ENCODE measurements at places on chromosomes 5 and 9. TPM values are rescaled to one million over a fixed set of nuclear protein-coding genes. Genes with fewer than 3 reads are reported as not detected.

PTPDC1 gene
- polyA plus RNA-seq = 9.7 TPM

DOCK8 gene
- 12.2 TPM for polyA plus RNA-seq

SAXO1 gene
- polyA plus RNA-seq = 0.17 TPM

DDX41 gene
- 90.3 TPM for polyA plus RNA-seq

AJM1 gene
- polyA plus RNA-seq = 0.83 TPM

SPEF2 gene
- 35.7 TPM for polyA plus RNA-seq

OR1J4 gene
- not detected for polyA plus RNA-seq

EIF4E1B gene
- polyA plus RNA-seq = 0.08 TPM

AGXT2 gene
- polyA plus RNA-seq = 51.2 TPM

SH3RF2 gene
- 4.7 TPM for polyA plus RNA-seq

CBY3 gene
- polyA plus RNA-seq = 0.47 TPM

- no peak for DNase-seq
Measured at GRCh38 chr5:13552361-13552760, 392.1 kb downstream of the DNAH5 start.

DNA sequence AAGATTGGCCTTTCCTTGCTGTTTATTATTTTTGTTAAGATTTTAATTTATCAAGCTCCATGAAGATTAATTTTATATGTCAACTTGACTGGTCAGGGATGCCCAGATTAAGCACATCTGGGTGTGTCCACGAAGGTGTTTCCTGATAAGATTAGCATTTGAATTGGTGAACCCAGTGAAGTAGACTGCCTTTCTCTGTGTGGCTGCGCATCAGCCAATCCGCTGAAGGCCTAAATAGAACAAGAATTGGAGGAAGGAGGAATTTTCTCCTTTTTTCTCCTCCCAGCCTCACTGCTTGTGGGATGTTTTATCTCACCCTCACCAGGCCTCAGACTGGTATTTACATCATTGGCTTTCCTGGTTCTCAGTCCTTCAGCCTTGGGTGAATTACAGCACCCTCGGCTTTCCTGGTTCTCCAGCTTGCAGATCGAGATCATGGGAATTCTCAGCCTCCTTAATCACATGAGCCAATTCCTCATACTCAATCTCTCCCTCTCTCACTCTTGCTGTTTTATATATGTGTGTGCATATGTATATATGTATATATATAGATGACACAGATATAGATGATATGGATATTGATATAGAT, 135.4 kb upstream of the SPEF2 start:
- no peak for DNase-seq

GRCh38 chr9:77021291-77021894, 1.9 kb downstream of the FOXB2 start:
- no peak for DNase-seq

- DNase-seq = no peak
Measured at GRCh38 chr5:103589357-103589756, 26.8 kb upstream of the NUDT12 start.

GRCh38 chr9:114416906-114417305, 29.1 kb upstream of the AKNA start:
- no peak for DNase-seq

DNA sequence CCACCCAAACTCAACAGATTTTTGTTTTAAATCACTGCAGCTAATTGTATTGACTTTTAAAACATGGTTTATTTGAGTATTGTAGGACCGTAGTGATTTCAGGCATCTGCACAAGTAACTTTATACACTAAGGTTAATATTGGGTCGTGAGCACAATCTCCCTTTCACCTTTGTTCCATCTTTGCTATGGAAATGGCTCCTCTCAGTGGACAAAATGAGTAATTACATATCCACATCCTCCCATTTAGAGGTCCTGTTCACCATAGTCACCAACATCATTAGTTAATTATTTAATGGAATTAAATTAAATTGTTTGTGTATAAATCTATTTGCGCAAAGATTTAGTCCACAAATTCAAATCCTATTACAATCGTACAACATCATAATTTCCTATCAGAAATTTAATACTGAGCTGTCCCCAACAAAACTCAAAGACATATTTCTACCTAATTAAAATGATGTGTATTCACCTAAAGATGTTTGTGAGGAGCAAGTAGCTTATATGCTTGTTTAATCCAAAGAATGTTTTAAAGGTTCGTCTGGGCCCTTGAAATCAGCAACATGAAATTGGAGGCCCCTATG, 173.0 kb upstream of the DAPK1 start:
- peak; percentile 65 for DNase-seq

DNA sequence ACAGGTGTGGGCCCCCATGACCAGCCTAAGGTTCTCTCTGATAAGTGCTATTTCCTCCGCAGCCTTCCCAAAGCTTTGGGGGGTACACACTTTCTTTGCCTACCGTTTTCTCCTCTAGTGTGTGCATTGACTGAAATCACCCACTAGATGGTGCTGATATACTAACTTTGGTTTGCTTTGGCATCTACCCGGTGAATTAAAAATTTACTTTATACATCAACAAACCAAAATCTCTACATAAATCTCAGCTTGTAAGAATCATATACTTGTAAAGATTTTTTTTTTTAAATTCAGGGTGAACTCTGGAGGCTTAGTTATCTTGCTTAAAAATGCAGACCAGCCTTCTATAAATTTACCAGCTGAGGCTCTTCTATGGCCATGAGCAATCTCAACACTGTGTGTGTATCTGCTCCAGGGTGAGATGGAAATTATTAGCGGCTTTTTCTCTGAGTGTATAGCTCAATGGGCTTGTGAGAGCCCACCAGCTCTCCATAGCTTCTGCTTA, 475.7 kb upstream of the TNC start:
- DNase-seq = no peak

DNA sequence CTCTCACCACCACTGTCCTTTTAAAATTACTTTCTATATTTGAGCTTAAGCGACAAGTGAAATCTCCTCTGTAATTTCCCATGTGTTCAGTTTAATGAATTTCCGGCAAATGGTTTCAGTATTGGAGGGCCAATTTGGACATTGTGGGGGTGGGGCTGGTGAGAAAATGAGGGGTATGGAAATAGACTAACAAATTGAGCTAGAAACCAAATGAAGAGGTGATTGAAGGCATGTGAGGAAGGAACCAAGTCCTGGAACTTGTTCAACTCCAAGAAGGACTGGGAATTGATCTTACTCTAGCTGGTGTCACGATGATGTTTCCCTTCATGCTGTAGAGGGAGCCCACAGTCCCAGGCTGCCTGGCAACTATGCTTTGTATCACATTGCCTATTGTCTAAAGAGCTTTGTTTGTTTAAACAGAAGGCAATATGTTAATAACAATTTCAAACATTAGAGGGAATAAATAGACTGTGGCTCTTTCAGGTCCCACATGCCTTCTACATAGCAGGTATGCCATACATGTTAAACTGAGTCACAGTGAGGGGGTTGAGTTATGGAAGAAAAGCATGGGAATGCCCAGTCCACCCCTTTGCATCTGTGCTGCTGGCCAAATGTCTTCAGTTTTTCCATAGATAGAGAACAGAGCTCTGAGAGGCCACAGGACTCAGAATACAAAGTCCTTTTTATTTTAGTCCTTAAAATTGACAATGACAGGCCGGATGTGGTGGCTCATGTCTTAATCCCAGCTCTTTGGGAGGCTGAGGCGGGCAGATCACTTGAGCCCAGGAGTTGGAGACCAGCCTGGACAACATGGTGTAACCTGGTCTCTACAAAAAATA, 25.0 kb upstream of the MATR3 start:
- DNase-seq = no peak

GRCh38 chr5:145568581-145568980, 266.6 kb downstream of the PRELID2 start:
- DNase-seq = no peak

- DNase-seq = no peak
Measured at GRCh38 chr5:53323511-53323910, 156.9 kb upstream of the FST start.

- DNase-seq = no peak
Measured at GRCh38 chr9:87620731-87621322, 105.1 kb upstream of the CTSL start.

DNA sequence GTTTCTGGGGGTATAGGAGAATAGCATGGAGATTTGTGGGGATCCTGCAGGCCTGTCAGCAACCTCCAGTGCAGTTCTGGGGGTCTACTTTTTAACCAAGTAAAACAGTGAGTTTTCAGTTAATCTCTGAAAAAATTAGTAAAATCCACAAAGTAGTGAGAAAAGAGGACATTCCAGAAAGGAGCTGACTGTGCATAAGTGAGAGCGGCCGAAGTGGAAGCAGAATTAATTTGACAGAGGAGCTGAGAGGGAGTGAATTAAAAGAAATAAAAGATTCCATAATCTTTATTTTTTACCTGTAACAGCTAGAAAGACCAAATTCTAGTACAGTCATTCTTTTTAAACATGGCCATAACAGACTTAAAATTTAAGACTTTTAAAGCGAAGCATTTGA, 149.2 kb downstream of the SGCD start:
- DNase-seq = no peak

- DNase-seq = no peak
Measured at GRCh38 chr9:91803151-91803940, 146.7 kb downstream of the ROR2 start.

DNA sequence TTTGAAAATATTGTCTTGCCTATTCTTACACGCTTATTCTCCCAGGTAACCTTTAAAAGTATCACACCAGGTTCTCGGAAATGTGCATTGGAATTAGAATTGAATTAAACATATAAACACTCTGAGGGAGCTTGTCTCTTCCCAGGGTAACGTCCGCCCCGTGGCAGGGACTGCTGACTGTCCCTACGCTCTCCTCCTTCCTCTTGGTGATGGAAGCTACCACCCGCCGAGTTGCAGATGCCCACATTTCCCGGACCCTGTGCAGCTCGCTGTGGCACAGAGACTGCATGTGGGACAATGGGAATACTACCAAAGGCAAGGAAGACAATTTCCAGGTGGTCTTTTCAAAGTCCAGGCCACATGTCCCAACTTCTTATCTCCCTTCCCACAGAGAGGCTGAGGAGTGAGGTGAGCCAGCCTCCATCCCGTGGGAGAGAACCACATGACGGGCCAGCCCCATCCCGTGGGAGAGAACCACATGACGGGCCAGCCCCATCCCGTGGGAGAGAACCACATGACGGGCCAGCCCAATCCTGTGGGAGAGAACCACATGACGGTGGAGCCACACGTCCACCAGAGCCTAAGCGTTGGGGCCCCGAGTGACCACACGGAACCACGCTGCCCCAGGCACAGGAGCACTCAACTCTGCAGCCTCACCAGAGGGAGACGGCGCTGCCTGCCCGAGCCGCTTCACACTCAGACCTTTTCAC, 249.4 kb upstream of the IRX1 start:
- DNase-seq = no peak

GRCh38 chr9:111839387-111839786, 44.6 kb upstream of the SHOC1 start:
- DNase-seq = no peak

GRCh38 chr5:128338649-128339048, 199.4 kb downstream of the FBN2 start:
- DNase-seq = no peak

GRCh38 chr9:5531101-5531882, 21.0 kb downstream of the PDCD1LG2 start:
- DNase-seq = no peak

DNA sequence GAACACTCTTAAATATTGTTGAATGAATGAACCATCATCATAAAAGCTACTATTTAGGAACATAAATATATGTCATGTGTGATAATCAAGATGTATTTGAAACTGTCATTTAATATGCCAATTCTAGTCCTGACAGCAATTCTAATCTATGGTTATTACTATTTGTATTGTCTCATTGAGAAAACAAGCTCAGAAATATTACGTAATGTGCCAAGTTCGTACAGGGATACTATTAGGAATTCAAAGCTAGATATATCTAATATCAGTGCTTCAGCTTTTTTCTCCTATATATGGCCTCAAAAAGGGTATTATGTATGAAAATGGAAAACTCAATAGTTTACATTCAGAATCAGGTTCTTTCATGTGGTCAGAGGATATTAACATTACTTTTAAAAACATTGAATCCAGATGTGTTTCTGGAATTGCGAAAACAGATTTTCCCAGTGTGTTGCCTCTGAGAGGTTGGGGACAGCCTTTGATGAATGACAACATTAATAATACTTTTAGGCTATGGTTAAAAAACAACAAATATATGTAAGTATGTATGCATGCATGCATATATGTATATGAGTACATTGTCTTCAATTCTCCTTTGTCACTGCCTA, 95.1 kb downstream of the KCTD16 start:
- no peak for DNase-seq

GRCh38 chr5:143014017-143014651, 244.0 kb downstream of the ARHGAP26 start:
- no peak for DNase-seq

DNA sequence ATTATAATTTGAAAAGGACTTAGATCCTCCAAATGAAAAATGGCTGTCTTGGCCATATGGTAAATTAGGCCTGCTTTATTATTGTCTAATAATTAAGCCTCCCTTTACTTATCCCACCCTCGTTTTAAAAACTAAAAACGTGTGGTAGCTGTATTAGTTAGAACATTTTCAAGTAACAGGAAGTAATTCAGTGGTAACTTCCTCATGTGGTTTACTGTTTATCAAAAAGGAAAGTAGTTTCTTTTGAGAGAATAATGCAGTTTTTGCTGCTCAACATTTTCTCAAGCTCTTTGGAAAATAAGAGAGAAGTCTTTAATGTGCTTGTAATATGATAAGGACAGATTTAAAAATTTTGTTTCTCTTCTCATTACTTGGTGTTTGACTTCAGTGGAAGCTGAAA, 26.0 kb downstream of the ZCCHC7 start:
- no peak for DNase-seq

DNA sequence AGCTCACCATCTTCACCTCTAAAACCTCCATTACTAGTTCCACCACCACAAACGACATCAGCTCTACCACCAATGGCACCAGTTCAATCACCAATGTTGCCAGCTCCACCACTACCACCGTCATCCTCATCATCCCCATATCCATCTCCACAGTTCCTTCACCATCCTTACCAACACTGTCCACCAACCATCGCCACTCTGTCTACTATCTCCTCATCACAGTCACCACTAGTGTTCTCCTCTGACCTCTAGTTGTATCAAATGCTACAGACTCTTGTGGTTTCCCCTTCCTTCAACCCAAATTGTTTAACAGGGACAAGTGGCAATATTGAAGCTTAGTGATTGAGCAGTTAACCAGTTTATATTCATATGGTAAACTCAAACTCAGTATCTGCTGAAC, 182.6 kb downstream of the CAAP1 start:
- DNase-seq = no peak

GRCh38 chr9:100072805-100073204, 26.0 kb downstream of the ERP44 start:
- DNase-seq = no peak

- DNase-seq = no peak
Measured at GRCh38 chr5:122439645-122440044, 127.6 kb downstream of the SNCAIP start.

DNA sequence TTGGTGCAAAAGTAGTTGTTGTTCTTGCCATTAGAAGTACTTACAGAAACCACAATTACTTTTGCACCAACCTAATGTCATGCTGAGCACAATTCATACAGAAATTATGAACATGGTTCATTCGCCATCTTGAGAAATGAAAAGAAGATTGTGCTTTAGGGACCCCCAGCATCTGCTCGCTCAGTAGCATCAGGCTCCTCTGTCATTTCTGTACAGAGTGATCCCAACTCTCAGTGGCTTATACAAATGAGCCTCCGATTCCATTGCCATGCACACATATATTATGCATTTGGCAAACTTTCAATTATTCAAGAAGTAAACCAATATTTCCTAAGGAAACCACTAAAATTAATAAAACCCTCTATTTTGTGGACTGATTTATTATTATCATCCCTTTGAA, 266.2 kb downstream of the MED10 start:
- no peak for DNase-seq
